Hindlimb muscle (tissue), 1 donor: ENCODE measurements at places on chromosomes 4 and X.

- DNase-seq = no peak
Measured at GRCh38 chr4:19544446-19545125, 707.1 kb upstream of the SLIT2 start.

- DNase-seq = no peak
Measured at GRCh38 chr4:167544391-167544790, 310.1 kb upstream of the SPOCK3 start.

DNA sequence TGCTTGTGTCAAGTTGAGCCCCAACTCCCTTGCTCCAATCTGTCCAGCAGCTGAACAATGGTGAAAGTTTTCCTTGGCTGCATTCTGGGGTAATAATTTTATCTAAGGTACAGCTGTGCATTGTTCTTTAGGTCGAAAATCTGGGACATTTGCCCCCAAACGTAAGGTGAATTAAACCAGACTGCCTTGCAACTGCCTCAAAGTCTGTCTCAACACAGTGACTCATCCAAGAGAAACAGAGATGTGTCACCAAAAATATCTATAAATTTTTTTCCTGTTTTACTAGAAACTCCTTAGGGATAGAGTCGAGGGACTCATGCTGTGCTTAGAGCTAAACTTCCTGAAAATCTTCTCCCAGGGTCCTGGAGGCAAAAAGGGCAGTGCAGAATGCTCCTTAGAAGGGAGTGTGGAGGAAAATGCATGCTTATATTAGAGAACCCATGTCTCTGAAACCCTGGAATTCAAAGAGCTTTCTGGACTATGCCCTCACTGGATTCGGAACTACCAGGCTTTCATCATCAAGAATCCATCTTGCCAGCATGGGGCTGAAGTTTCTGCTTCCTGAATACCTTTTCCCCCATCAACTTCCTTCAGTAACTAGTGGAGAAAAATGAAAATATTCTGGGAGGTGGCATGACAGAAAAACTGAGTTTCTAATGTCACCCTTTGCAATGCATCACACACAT, 115.7 kb downstream of the PALLD start:
- DNase-seq = no peak

GRCh38 chr4:169823685-169824084, 65.9 kb upstream of the HPF1 start:
- peak; percentile 64 for DNase-seq

DNA sequence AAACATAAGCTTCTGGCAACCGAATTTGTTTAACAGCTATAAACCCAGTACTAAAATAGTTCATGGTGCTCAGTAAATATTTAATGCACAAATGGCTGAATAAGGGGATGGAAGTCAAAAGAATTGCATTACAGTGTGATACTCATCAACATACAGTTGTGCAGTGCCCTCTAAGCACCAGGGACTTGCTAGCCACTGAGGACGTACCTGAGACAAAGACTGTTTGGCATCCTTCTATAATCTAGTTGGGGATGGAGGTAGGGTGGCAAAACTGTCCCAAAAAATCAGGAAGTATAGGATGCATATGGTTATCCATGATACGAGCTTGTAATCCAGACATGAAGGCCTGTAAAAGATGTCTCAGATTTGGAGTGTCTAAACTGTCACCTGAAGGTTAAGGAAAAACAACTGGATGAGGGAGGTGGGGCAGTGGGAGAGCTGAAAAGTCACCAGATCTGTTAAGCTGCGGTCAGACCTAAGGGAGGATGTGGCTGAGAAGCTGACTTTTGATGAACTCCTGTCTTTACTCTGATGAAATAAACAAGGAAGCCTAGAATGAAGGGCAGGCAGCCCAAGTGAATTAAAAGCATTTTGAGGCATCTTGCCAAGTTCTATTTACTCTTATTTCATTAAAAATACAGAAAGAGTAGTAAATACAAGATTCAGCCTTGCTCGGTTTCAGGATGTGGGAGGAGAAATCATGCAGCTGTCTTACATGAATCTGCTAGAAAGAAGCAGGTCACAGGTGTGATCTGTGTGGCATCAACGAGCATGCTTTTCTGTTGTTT, 12.0 kb upstream of the CD38 start:
- DNase-seq = no peak

- DNase-seq = no peak
Measured at GRCh38 chr4:2290974-2291704, 29.2 kb upstream of the MXD4 start.

- no peak for DNase-seq
Measured at GRCh38 chr4:11821772-11822430, 393.2 kb upstream of the HS3ST1 start.

- DNase-seq = no peak
Measured at GRCh38 chr4:19063662-19064061, 1042.1 kb upstream of the LCORL start.

DNA sequence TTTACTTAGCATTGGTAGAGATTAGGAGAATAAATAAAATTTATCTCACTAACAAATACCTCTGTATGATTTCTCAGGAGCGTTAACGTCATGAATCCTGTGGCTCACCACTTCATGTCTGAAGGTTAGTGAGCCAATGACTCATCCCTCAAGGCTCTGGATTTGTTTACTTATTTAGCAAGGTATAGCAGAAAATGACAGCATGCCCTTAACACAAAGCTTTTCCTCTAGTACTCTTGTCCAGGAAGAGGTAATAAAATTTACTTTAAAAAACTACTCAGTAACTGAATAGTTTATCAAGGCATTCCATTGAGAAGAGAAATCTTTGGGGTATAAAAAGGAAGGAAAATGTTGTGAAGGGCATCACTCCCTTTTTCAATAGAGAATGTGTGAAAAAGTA, 823.8 kb downstream of the CCSER1 start:
- DNase-seq = no peak
